Neural crest cell (in vitro differentiated cells): ENCODE measurements at places on chromosomes 12 and 14. TPM values are rescaled to one million over a fixed set of nuclear protein-coding genes. Genes with fewer than 3 reads are reported as not detected.

- no peak for DNase-seq
Measured at GRCh38 chr14:72968316-72968715, 42.1 kb downstream of the DCAF4 start.

- no peak for DNase-seq
Measured at GRCh38 chr12:9741726-9742125, 8.8 kb upstream of the CLECL1 start.

Gene CARMIL3
- 9.3 and 9.4 TPM in 2 replicates for total RNA-seq

Gene CLEC1B
- total RNA-seq: not detected in 2 replicates

Gene TAS2R43
- 0.30 and 0.47 TPM in 2 replicates for total RNA-seq

Gene SERPINA9
- not detected in 2 replicates for total RNA-seq
